ENCODE measurements at places on chromosomes 4 and X.
A peak's percentile ranks its signal among the peaks of the same experiment; 100 is the strongest.

- no peak for DNase-seq
Measured at GRCh38 chrX:147733369-147733768, 178.3 kb upstream of the FMR1 start.

- no peak for DNase-seq
Measured at GRCh38 chr4:53068755-53069330, 206.7 kb downstream of the RASL11B start.

DNA sequence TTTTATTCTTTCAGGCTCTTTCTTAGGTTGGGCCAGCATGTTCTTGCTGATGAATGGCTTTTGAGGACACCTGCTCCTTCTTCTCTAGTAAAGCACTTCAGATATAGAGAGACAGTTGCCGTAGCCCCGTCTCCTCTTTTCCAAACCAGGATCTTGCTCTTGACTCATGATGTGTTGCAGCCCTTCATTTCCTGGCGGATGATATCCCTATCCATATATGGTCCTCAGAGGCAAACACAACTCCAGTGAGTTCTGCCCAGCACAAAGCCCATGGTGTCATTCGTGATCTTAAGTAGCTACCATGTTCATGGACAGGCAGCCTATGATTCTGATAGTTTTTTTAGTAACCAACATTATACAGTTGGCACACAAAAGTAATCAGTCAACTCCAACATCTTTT is 59.8 kb upstream of the ACSL1 start:
- DNase-seq, result no peak

- no peak for DNase-seq
Measured at GRCh38 chr4:176308441-176308840, 11.3 kb upstream of the SPCS3 start.

DNA sequence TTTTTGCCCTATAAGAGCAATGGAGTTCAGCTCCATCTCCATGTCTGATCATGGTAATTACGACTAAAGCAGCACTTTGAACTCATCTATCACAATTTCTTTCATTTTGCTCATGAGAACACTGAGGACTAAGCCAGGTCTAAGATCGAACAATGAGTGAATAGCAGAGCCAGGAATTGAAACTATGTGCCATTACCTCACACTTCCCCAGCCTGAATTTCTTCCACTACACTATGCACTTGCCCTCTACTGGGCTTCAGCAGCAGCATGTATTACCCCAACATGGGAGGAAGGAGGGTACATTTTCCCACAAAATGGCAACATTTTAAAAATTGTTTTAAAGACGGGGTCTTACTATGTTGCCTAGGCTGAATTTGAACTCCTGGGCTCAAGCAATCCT is 274.7 kb upstream of the FGF13 start:
- DNase-seq, result no peak

DNA sequence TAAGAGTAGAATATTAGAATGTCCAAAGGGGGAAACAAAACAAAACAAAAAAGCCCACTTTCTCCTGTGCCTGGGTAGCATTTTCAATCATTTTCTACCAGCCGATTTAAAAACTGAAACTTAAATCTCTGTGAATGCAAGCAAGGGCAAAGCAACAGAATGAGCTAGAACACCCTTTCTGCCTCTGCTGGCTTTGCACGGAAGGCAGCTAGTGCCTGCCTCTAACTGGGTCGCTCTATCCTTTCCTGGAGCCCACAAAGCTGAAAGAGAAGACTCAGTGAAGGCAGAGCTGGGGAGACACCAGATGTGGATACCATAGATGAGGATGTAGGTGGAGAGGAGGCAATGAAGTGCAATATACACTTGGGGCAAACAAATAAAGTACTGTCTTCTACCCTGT is 248.9 kb upstream of the TTC29 start:
- no peak for DNase-seq

GRCh38 chrX:13463608-13464007 is 105.8 kb upstream of the EGFL6 start:
- DNase-seq, result no peak

DNA sequence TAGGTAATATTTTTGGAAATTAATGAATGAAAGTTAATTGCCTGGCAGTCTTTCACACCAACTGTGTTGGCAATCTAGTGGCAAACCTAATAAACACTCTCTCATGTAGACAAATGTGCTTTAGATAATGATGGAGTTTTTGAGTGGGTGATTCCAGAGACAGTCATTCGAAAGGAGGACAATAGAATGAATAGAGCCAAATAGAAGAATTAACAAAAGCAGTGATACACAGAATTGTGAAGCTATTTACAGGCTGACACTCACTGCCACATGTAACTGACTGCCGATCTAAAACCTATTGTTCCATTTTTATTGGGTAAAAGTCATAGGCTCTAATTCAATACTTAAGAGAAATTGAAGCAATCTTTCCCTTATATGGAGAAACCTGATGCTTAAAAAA is 338.5 kb downstream of the PCDH7 start:
- DNase-seq, result no peak

GRCh38 chrX:85569686-85570085 is 190.2 kb upstream of the POF1B start:
- DNase-seq, result no peak

GRCh38 chr4:73763877-73764276 is 23.5 kb downstream of the CXCL8 start:
- DNase-seq, result no peak

GRCh38 chr4:2900741-2901140 is 57.1 kb downstream of the ADD1 start:
- DNase-seq, result no peak

- DNase-seq, result no peak
Measured at GRCh38 chr4:168585168-168586091, 88.6 kb downstream of the PALLD start.

DNA sequence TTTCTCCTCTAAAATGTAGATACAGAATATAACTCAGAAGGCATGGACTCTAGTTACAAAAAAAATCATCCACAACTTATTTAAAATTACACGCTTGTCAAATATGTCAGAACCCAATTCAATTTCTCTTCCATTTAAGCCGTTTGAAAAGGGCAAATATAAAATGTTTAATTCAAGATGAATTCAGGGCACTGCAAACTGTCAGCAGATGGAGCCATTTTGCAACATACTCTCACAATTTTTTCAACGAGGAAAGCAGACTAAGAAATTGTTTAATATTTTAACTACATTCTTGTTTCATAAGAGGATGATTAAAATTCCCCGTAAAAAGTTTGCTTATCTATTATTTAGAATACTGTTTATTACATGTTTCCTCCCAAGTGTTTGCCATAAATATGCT is 321.3 kb upstream of the CPXCR1 start:
- DNase-seq, result no peak

GRCh38 chr4:155042014-155042413 is 166.4 kb upstream of the NPY2R start:
- no peak for DNase-seq

GRCh38 chr4:106095408-106095807 is 200.1 kb downstream of the NPNT start:
- no peak for DNase-seq

DNA sequence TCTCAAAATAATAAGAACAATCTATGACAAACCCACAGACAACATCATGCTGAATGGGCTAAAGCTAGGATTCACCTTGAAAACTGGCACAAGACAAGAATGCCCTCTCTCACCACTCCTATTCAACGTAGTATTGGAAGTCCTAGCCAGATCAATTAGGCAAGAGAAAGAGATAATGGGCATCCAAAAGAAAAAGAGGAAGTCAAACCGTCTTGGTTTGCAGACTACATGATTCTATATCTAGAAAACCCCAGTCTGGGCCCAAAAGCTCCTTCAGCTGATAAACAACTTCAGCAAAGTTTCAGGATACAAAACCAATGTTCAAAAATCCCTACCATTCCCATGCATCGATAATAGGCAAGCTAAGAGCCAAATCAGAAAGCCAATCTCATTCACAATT is 59.0 kb downstream of the CHM start:
- DNase-seq, result no peak

GRCh38 chr4:76257824-76258223 is 6.3 kb downstream of the FAM47E start:
- DNase-seq, result no peak

DNA sequence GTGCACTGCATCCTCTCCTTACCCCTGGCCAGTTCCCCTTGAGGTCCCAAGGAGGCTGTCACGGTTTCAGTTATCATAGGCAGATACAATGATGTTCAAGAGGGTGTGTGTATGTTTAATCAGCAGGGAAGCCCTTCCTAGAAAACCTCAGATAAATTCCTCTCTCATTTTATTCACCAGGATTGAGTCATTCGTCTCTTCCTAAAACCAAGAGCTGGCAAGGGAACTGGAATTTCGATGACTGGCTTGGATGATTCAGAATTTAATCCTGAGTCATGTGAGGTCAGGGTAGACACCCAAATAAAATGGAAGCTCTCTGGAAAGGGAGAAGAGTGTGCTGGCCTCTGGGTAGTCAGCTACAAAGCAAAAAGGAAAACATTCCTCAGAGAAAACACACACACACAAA is 106.2 kb upstream of the RAPGEF2 start:
- DNase-seq, result no peak

DNA sequence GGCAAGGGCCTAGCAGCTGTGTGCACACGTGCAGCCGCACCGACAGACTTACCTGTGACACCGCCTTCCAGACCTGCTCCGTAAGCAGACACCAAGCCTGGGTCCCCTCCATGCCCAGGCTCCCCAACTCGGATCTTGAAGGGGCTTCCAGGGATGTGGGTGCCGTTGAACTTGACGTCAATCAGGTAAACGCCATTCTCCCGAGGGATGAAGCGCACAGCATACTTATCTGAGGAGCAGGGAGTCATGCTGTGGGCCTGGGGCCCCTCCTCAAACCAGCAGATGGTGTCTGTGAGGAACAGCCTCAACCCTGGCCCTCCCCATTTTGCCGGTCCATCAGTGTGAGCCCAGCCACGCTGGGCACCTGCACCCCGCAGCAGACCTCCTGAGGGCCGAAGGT is 24.5 kb downstream of the FLNA start:
- no peak for DNase-seq

- DNase-seq, result peak; percentile 29
Measured at GRCh38 chrX:136953867-136954787, 73.6 kb upstream of the RBMX start.

DNA sequence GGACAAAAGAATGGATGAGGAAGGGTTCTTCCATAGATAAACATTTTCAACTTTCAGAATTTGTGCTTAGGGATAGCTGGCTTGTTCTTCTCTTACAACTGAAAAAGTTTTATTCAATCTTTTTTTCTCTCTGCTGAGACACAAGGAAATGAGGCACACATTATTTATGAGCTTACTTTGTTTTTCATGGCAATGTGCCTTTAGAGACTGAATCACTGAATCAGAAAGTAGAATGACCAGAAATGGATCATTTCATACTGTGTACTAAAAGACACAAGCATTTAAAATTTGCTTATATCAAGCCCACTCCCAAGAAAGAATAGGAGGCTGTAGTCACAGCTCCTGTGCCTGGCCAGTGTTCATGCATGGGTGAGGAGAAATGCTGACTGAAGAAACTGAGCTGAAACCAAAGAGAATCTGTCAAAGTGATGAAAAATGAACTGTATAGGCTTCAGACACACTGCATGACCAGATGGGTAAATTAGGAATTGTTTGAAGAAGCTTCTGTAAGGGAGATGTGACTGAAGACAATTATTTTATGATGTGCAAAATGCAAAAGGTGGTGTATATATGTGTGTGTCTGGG is 413.8 kb downstream of the RAPGEF2 start:
- DNase-seq, result no peak

DNA sequence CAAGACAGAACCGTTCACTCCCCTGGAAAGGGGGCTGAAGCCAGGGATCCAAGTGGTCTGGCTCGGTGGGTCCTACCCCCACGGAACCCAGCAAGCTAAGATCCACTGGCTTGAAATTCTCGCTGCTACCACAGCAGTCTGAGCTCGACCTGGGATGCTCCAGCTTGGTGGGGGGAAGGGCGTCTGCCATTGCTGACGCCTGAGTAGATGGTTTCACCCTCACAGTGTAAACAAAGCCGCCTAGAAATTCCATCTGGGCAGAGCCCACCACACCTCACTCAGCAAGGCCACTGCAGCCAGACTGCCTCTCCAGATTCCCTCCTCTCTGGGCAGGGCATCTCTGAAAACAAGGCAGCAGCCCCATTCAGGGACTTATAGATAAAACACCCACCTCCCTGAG is 13.4 kb upstream of the PBDC1 start:
- DNase-seq, result no peak

DNA sequence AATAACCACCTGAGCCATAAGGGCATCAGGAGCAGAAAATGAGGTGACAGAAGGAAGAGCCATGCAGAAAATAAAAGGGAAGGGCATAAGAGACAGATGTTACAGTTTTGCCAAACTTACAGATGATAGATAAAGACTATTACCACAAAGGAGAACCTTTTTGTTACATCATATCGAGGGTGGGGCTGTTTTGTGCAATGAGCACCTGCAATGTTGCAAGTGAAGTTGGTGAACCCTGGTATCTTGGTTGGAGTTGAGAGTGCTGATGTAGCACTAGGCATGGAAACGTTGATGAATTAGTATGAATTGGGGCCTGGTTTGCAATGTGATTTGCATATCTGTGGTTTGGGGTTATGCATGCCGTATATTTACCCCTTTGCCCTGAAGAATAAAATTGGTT is 119.8 kb upstream of the TEX13D start:
- peak; percentile 11 for DNase-seq

DNA sequence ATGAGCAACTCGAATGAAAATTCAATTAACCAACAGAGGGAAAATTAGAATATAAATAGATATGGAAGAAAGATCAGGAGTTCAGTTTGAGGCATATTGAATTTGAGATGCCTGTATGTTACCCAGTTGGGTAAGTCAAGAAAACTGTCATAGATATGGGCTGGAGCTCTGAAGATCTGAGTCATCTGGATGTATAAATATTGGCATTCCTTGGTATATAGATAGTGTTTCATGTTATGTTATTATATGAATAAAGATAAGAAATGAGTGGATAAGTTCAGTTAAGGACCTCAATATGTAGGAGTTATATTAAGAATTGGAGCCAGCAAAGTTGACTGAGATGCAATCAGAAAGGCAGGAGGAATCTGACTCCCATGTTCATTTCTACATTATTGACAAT is 543.6 kb upstream of the SMIM31 start:
- DNase-seq, result no peak

Data from effector memory CD4-positive, alpha-beta T cell (primary cell).